ENCODE measurements at places on chromosomes 5 and 9.

DNA sequence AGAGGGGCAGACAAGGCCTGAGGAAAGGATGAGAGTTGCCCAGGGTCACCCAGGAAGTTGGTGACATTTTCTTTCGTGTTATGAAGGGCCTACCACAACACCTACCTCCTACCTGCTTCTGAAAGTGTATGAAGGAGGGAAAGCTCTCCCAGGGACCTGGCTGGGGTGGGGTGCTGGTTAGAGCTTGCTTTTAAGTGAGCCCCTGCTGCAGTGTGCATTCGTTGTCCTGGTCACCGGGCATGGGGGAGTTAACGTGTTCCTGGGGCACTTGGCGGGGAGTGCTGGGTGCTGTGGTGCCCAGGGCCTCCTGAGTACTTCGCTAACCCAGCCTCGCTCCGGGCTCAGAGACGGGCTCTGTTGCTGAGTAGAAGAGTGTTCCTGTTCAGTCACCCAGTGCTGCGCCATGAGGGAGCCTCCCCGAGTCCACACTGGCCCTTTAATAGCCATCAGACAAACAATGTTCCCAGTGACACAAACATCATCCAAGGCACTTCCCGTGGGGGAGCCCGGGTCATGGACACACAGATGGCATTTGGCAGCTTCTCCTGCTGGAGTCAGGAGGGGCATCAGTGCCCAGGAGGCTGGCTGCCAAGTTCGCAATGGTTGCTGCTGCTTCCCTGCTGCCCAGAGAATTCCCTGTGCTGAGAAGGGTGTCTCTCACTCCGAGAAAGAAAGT, 85.7 kb downstream of the AMBP start:
- no peak for DNase-seq

DNA sequence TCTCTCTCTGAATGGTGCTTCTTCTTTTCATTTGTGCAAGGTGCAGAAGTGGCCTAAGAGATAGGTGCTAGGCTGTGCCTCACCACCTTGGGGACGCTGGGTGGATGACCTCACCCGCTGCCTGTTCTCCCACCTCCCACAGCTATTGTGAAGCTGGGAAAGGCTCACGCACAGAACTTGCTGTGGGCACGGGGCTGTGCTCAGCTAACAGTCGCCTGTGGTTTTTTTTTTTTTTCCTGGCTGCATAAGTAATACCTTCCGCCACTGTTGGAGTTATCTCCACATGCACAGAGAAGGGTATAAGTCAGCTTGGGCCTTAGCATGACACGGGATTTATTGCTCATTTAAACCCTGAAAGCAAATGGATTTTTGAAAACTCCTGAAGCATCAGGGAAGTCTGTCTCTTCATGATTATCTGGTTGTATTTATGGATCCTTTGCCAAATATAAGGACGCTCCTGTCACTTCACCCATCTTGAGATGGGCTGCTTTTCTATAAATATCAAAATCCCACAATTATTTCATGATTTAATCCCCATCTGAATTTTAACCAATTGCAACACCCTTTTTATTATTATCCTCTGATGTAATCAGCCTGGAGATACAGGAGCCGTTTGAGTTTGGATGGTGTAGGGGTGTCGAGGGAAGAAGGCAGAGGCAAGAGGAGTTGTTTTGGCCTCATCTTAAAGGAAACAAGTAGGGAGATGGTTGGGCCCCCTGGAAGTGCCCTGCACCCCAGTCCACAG, 9.0 kb downstream of the DBH start:
- DNase-seq: no peak

GRCh38 chr5:87136096-87136495, 131.6 kb upstream of the RASA1 start:
- no peak for DNase-seq

- DNase-seq: no peak
Observed at GRCh38 chr5:76836585-76836984, 13.2 kb upstream of the S100Z start.

GRCh38 chr9:76756268-76756640, 8.0 kb upstream of the PCA3 start:
- DNase-seq: no peak

DNA sequence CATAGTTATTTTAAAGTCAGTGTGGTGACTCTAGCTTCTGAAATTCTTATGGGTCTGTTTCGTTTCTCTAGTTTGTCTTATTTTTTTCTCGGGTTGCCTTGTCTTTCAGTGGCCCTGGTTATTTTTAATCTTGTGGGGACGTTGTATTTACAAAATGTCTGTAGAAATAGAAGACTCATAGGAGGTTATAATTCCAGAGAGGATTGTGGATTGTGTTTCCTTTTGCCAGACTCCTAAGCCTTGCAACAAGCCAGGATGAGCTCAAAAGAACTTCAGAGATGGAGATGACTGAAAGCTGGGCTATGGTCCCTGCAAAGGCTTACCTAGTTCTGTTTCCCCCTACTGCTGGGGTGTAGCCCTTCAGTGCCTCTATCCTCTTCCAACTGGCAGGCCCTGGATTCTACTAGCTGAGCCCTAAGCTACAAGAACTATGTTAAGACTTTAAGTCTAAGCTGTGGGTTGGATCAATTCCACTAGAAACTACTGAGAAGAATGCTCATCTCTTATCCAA, 32.2 kb upstream of the LECT2 start:
- DNase-seq: no peak

GRCh38 chr9:115261656-115262081, 143.7 kb upstream of the TNC start:
- peak; percentile 1 for DNase-seq

GRCh38 chr5:134289509-134290113, 63.7 kb upstream of the PPP2CA start:
- DNase-seq: peak; percentile 68

- peak; percentile 28 for DNase-seq
Observed at GRCh38 chr9:112378328-112379176, 1.4 kb upstream of the HSDL2 start.

DNA sequence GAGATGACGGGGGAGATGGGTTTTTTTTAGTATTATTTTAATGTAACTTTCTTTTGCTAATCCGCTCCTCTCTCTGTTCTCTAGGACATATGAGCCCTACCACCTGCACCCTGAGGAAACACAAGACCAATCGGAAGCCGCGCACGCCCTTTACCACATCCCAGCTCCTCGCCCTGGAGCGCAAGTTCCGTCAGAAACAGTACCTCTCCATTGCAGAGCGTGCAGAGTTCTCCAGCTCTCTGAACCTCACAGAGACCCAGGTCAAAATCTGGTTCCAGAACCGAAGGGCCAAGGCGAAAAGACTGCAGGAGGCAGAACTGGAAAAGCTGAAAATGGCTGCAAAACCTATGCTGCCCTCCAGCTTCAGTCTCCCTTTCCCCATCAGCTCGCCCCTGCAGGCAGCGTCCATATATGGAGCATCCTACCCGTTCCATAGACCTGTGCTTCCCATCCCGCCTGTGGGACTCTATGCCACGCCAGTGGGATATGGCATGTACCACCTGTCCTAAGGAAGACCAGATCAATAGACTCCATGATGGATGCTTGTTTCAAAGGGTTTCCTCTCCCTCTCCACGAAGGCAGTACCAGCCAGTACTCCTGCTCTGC, 4.8 kb downstream of the MSX2 start:
- DNase-seq: no peak

DNA sequence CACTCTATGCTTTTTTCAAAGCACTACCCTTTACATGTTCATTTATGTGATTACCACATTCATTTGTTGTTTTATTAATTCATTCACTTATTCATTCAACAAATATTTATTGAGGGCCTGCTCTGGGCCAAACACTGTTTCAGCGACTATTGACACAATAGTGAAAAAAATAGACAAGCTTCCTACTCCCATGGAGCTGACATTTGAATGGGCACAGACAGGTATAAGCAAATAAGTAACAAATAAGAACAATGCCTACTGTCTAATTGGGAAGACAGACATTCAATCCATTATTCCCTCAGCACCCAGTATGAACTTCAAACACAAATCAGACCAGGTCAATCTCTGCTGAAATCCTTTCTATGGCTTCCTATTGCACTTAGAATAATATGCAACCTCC, 156.9 kb upstream of the NR3C1 start:
- no peak for DNase-seq

All from SHP77 (cell line).